Activated gamma-delta T cell (primary cell): ENCODE measurements at places on chromosomes 1 and 21.

DNA sequence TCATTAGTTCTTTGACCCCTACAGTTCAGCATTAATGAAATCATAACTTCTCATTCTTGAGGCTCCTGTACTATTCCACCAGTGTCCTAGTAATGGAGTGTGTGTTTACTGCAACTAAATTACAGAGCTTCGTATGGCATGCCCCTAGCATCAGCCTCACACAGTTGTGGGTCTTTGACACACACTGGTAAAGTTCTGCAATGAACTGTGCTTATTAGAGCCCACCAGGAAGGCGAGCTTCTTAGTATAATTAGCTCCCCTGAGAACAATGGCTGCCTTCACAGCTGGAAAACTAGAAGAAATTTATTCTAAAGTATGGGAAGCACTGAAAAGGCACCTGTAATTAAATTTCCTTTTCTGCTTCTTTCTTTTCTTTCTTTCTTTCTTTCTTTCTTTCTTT is 251.1 kb upstream of the RGS18 start:
- DNase-seq: no peak

DNA sequence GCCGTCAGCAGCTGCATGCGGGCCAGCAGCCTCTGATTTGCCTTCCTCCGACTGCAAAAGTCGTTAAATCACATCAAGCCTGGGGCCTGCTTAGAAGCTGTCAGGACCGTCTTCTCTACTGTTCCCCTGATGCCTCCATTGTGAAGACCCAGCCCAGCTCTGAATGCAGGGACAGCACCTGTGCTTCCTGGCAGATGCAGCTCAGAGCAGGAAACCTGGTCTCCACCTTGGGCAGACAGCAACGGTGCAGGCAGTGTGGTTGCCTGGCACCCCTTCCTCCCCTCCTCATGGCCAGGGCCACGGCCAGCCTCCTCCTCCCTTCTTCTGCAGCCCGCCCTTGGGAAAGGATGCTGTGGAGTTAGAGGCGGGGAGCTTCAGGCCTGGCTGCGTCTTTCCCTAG is 92.3 kb upstream of the COL6A1 start:
- no peak for DNase-seq

- no peak for DNase-seq
Measured at GRCh38 chr1:31102501-31102950, 37.0 kb upstream of the PUM1 start.

- no peak for DNase-seq
Measured at GRCh38 chr1:154155251-154155650, 378 bp upstream of the NUP210L start.

- no peak for DNase-seq
Measured at GRCh38 chr1:182784556-182785171, 4.9 kb upstream of the NPL start.

GRCh38 chr1:245418077-245418476 is 263.3 kb downstream of the KIF26B start:
- DNase-seq: no peak

DNA sequence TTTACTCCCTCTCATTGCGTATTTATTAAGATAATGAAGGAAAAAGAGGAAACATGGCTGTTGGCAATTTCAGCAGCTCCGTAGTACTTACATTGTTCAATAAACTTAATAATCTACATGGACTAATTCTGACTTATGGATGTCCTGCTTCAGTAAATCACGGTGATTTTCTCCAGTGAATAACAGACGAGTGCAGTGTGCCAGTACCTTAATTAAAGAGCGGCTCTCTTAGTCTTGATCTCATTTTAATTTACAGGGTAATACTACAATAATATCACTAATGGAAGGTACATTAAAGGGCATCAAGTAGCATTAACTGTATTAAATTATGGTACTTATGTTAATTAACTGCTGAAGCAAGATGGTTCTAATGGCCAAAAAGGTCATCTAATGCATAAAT is 187.2 kb downstream of the NTNG1 start:
- DNase-seq: no peak

DNA sequence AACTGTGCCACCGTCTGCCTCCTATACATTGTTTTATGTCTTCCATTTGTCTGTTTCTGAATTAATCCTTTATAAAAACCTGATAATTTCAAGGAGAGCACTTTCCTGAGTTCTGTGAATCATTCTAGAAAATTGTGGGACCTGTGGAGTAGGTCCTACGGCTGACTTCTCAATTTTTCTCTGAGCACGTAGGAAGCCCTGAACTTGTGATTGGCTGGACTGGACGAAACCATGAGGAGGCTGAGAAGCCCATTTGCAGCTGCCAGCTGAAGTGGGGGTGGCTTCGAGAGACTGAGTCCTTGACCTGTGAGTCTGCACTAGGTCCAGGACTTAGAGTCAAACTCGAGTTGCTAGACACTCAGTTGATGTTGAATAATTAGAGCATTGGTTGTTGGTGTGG is 277.1 kb upstream of the NCAM2 start:
- DNase-seq: no peak

DNA sequence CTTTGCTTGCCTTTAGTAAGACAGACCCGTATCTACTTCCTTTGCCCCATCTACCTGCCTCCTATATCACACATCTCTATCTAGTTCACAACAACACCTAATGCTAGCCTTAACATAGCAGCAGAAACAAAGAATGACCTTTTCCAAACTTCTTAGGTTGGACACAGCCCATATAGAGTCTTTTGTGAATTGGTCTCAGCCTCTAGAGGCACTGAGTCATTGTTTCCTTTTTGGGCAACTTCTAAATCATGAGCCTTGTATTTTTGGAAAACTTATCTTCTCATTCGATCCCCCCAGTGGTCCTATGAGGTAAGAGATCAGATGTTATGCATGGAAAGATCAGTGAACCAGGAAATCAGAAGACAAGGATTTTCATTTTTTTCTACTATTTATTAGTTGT is 679.4 kb upstream of the USP24 start:
- no peak for DNase-seq

DNA sequence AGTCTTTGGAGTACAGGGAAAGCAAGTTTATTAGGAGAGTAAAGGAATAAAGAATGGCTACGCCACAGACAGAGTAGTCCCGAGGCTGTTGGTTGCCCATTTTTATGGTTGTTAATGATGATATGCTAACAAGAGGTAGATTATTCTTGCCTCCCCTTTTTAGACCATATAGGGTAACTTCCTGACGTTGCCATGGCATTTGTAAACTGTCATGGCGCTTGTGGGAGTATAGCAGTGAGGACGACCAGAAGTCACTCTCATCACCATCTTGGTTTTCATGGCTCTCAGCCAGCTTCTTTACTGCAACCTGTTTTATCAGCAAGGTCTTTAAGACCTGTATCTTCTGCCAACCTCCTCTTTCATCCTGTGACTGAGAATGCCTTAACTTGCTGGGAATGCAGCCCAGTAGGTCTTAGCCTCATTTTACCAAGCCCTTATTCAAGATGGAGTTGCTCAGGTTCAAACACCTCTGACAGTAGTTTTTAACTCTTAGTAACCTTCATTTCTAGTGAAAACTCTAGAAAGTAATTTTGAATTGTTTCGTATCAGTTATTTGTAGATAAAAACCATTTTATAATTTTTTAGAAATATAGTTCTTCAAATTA is 26.2 kb downstream of the TCP10L start:
- no peak for DNase-seq

DNA sequence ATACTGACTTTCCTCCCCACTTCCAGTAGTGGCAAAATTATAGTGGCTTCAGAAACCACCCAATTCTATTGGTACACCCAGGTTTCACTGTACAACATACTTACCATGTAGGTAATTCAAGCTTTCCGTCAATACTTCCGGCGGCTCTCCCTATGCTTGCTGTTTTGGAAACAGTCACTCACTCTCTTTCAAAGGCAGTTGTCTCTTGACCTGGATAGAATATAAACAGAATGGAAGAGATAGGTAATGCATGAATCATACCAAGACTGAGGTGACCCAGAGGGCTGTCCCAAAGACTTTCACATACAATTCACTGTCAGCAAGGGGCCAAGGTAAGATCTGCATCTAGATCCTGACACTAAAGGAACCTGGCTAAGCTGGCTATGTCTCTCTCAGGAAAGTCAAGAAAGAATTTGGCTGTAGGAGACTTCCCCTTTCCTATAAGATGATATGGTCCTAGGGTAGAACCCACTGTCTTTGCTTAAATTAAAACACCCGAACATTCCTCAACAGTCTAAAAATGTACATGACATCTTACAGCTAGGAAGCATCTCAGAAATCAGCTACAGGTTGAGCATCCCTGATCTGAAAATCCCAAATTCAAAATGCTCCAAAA is 59.6 kb downstream of the LUZP1 start:
- no peak for DNase-seq

- no peak for DNase-seq
Measured at GRCh38 chr1:28329395-28330153, 734 bp downstream of the MED18 start.

GRCh38 chr21:42469272-42469671 is 26.8 kb downstream of the RSPH1 start:
- DNase-seq: no peak

- DNase-seq: no peak
Measured at GRCh38 chr1:68132426-68133130, 82.2 kb upstream of the DIRAS3 start.

DNA sequence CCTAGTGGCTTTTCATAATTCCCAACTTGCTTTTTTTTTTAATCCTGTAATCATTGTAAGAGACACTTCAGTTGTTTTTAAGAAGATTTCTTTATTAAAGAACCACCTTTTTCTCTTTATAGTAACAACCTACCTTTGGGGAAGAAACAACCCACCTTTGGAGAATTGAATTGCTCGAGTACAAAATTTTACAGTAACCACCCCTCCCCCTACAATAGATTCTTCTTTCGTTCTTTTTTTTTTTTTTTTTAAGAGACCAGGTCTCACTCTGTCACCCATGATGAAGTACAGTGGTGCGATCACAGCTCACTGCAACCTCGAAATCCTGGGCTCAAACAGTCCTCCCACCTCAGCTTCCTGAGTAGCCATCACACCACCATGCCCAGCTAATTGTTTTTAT is 2.1 kb upstream of the LRRC40 start:
- no peak for DNase-seq
